Aortic smooth muscle cell (primary cell): ENCODE measurements at places on chromosomes 3 and 15. TPM values are rescaled to one million over a fixed set of nuclear protein-coding genes. Genes with fewer than 3 reads are reported as not detected.

Gene LMLN
- 8.3 and 8.5 TPM in 2 replicates for total RNA-seq

Gene GOLGA8G
- not detected in 2 replicates for total RNA-seq

Gene GATM
- total RNA-seq, result 0.37 and 0.40 TPM in 2 replicates

Gene HYKK
- total RNA-seq, result 2.2 TPM in 2 replicates

Gene TRAK1
- total RNA-seq, result 46.0 and 64.5 TPM in 2 replicates

Gene MKRN2
- 26.4 and 29.2 TPM in 2 replicates for total RNA-seq

Gene GP9
- not detected in 2 replicates for total RNA-seq

Gene NAALADL2
- total RNA-seq, result 12.9 and 15.9 TPM in 2 replicates

Gene CCR8
- not detected in 2 replicates for total RNA-seq

Gene CLEC3B
- total RNA-seq, result 28.8 TPM in 2 replicates

Gene GABRG3
- total RNA-seq, result not detected in 2 replicates

Gene MORC1
- total RNA-seq, result not detected in 2 replicates

Gene FANCD2OS
- total RNA-seq, result not detected in 2 replicates

Gene GYG1
- 37.5 and 49.7 TPM in 2 replicates for total RNA-seq

Gene IP6K2
- total RNA-seq, result 33.7 and 49.6 TPM in 2 replicates

Gene ECE2
- total RNA-seq, result not detected in 2 replicates

Gene NSUN3
- 12.3 and 14.0 TPM in 2 replicates for total RNA-seq

Gene PLCB2
- total RNA-seq, result 0.19 and 0.53 TPM in 2 replicates

Gene CX3CR1
- total RNA-seq, result under 0.01 TPM in 2 replicates
